ENCODE measurements at places on chromosomes 1 and 21.
A peak's percentile ranks its signal among the peaks of the same experiment; 100 is the strongest.

- DNase-seq, result no peak
Measured at GRCh38 chr1:235995511-235995910, 69.4 kb downstream of the NID1 start.

GRCh38 chr1:27966402-27967105 is 6.8 kb downstream of the XKR8 start:
- no peak for DNase-seq

GRCh38 chr1:75275631-75276030 is 141.4 kb downstream of the LHX8 start:
- no peak for DNase-seq

- peak; percentile 34 for DNase-seq
Measured at GRCh38 chr1:109890115-109890953, 20.3 kb upstream of the CSF1 start.

DNA sequence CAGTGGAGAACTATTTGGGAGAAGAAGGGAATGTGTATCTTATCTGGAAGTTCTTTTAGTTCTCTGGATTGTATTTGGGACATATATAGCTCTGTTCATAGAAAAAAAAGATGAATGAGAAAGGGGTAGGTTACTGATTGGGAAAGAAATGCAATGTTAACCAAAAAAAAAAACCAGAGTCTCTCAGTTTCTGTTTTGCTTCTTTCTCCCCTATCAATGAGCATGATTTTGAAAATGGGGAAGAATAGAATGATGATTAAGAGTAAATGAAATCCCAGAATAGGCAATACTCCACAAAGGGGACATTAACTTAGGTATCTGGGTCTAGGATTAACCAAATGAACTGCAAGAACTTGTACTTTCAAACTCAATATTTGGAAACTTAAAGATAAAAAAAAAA is 92.9 kb downstream of the RHOU start:
- DNase-seq, result no peak

GRCh38 chr1:151945725-151946722 is 36.7 kb upstream of the THEM4 start:
- no peak for DNase-seq

- DNase-seq, result no peak
Measured at GRCh38 chr1:154772606-154773506, 97.2 kb downstream of the KCNN3 start.

DNA sequence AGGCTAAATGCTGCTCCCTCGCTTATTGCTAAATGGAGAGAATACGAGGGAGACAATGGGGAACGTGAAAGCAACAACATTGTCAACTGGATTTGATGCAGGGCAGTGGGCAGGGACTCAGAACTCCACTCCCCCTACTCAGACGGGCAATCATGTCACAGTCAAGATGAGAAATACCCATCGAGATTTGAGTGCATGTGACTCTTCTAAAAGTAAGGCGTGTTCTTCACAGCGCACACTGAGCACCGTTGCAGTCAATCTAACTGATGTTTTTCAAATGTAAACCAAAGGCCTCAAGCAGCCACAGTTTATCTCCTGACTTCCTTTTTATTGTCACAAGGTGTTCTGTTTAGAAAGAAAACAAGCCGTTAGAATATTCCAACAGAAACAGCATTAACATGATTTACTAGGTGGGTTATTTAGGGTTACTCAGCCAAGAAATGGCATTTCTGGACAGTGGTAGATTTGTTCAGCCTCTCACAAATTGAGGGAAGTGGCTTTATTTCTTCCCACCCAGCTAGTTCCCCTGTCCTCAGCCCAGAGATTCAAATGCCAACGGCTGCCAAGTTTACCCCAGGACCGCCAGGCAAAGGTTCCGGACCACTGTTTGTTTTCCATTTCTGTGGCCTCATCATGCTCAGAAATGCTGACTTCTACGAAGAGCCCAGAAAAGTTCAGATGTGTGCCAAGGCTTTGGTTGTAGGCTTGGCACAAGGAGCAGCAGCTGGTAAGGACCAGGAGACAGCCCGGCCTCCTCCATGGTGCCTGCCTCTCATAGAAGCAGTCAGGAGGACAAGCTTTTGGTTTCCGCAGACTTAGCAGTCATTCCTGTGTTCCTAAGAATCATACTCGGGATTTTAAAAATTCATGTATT is 171.4 kb downstream of the KIF26B start:
- DNase-seq, result no peak

DNA sequence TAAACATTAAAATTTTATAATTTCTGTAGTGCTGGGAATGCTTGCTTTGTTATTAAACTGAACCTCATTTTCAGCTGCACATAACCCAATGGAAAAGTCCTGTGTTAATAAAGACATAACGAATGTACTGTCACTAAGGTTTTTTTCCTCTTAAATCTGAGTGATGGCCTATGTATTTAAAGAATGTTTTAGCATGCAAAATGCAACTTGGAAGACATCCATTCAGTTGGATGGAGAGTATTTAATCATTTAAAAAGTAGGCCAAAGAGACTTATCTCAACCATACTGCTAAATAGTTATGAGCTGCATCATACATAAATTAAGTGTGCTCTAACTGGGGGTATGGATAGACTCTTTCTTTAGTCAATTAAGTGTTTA is 48.5 kb downstream of the RWDD3 start:
- DNase-seq, result no peak

DNA sequence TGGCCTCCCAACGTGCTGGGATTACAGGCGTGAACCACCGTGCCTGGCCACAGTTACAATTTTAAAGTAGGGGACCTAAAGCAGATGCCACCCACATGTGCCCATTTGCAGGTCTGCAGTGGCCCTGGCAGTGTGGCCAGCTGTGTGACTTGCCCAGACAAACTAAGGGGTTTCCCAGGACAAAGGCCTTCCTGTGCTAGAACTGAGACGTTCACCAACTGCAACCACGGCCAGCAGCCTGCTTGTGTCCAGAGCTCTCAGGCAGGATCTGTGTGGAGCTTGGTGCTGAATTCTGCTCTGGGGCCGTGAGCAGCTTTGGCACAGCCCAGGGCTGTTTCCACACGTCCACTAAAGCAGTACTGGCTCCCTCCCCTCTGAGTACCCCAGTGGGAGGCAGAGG is 10.6 kb upstream of the PTTG1IP start:
- DNase-seq, result no peak

DNA sequence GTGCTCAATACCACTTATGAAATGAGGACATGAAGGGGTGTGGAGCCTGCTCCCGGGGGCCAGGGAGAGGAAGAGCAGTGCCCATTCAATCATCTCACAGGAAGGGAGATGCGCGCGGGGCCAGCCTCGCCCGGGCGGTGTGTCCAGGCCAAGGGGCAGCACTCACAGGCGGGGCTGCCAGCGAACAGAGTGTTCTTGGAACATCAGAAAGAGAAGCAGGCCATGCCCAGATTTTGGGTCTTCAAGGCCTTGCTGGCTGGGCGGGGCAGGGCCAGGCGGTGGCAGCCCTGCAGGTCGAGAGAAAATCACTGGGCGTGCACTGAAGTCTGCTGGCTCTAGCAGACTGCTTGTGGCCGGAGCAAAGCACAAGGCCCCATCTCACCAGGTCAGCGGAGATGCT is 168.6 kb downstream of the PRDM16 start:
- no peak for DNase-seq

- DNase-seq, result no peak
Measured at GRCh38 chr1:165235155-165235776, 121.2 kb downstream of the LMX1A start.

DNA sequence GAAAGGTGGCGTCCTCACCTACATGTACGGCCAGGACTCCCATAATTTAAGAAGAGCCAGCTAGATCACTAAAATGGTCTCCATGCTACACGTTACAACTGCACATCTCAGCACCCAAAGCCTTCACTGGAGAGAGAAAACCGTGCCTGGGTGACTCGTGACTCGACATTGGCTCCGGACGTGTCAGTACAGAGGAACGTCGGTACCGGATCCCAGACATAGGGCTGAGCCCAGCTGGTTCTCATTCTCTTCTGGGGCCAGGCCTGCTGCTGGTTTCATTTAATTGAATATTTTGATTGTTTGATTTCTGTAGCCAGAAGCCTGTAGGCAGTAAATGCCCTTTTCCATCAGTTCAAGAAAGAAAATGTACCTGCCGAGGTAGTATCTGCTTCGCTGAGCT is 93.1 kb downstream of the HHIPL2 start:
- DNase-seq, result no peak

Measured in GM12864 (cell line).